ENCODE measurements at places on chromosomes 4 and X. TPM values are rescaled to one million over a fixed set of nuclear protein-coding genes. Genes with fewer than 3 reads are reported as not detected.

Gene CCDC160
- not detected for polyA plus RNA-seq

Gene PCSK1N
- polyA plus RNA-seq: 0.85 TPM

Gene PRPS2
- polyA plus RNA-seq: 50.3 TPM

Gene WDR19
- polyA plus RNA-seq: 13.4 TPM

Gene SPOCK3
- polyA plus RNA-seq: not detected

Gene RNF113A
- polyA plus RNA-seq: 38.4 TPM

Gene USP26
- polyA plus RNA-seq: 0.49 TPM

GRCh38 chrX:40543661-40544328 lies 37.0 kb upstream of the ATP6AP2 start:
- peak; percentile 65 for DNase-seq

- DNase-seq: no peak
Observed at GRCh38 chr4:1168191-1169101, 3.9 kb downstream of the SPON2 start.

GRCh38 chrX:119181491-119181890 lies 53.9 kb upstream of the KIAA1210 start:
- DNase-seq: no peak

DNA sequence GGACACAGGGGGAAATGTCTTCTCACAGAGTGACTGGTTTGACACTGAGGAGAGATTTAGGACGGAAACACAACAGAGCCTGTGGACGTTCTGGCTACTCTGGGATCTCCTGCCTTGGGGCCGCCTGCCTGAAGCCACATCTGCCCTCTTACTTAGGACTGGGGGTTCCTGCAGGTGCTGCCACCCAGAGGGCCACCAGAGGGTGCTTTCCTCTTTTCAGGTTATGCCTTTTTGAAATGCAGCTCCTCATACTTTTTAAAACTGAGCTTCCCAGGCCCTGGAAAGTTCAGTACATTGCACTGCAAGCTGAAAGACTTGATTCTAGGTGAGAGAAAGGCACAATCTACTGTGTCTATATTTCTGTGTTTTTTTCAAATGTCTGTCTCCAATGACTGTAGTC lies 92.2 kb upstream of the PGRMC2 start:
- DNase-seq: peak; percentile 49

GRCh38 chr4:127905029-127905428 lies 24.3 kb downstream of the PLK4 start:
- no peak for DNase-seq

DNA sequence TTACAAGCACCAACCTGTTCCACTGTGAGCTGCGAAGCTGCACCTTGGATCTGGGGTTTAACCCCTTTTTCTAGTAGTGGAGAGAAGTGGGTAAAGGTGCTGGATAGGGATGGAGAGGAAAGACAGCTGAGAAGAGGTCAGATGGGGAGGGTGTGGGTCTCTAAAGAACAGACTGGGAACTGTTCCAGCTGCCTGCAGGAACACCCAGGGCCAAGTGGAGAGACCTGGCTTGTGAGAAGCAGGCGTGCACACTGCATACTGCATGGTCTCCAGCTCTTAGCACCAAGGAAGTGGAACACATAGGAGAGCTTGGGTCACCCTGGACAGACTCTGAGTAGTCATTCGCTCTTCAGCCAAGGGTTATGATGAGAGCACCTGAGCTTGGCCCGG lies 16.1 kb downstream of the BCOR start:
- DNase-seq: no peak

GRCh38 chr4:81257021-81257420 lies 42.0 kb upstream of the PRKG2 start:
- DNase-seq: no peak

GRCh38 chr4:186296481-186296880 lies 30.5 kb downstream of the F11 start:
- no peak for DNase-seq

DNA sequence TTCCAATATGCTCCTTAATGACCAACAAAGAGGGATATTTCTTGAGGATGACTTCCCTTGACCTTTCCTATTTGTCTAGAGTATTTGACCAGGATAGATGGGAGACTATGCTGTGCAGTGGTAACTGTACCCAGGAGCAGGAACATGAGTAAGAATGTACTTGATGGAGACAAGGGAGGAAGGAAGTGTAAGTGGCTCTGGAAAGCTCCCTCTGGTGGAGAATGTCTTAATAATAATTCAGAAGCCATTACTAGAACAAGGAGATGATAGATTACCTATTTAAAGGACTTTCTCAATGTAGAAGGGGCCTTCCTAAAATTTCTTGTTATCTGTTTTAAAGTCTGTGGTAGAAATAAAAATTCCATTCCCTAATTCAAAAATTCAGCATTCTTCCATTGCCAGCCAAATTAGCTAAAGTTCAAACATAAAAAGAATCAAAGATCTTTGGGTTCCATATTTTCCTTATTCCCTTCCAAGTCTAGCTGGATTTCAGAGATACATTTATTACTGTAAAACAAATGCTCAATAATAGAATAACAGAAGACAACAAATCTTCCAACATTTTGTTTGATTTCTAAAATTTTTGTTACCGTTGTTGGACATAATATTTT lies 83.8 kb downstream of the GRID2 start:
- DNase-seq: no peak

DNA sequence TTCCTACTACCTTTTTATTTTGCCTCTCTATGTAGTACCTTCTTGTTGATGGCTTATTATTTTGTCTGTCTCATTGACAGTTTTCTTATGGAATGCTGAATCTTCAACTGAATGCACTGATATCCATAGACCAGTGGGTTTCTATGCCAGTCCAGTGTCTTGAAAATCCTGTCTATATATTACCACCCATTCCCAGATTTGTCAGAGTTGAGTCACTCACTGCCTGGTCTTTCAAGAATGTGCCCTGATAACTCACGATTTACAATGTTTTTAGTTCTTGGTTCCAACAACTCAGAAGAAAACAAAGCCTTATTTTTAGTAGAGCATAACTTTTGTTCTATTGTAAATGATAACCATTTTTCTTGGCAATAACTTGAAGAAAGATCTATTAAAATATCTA lies 606.0 kb upstream of the PITX2 start:
- DNase-seq: no peak

DNA sequence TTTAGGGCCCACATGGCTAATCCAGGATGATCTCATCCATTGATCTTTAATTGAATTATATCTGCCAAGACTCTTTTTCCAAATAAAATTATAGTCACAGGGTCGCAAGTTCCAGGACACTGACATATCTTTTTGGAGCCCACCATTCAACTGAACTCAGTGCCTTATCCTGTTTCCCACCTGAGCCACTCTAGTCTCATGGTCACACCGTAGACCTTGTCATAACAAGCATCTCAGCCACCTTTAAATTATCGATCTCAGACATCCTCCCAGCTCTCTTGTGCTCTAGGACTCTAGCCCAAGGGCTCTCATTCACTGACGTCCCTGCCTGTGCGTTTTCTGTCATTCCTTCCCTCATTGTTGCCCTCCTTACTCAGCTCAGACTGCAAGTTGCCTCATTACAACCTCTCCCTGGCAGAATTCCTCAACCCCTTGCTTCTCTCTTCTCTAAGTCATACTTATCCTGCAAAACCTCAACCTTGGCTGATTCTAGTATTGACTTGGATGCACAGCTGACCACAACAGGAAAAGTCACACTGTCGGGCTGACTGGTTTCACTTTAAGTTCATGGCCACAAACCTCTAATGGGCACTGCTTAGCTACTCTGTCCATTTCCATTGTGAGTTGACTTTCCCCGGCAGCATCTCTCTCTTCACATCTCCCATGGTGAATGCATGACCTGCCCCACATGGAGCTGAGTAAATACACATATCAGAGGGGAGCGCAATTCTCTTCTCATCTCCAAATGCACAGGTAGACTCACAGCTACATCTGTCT lies 91.0 kb upstream of the TRIM2 start:
- no peak for DNase-seq

DNA sequence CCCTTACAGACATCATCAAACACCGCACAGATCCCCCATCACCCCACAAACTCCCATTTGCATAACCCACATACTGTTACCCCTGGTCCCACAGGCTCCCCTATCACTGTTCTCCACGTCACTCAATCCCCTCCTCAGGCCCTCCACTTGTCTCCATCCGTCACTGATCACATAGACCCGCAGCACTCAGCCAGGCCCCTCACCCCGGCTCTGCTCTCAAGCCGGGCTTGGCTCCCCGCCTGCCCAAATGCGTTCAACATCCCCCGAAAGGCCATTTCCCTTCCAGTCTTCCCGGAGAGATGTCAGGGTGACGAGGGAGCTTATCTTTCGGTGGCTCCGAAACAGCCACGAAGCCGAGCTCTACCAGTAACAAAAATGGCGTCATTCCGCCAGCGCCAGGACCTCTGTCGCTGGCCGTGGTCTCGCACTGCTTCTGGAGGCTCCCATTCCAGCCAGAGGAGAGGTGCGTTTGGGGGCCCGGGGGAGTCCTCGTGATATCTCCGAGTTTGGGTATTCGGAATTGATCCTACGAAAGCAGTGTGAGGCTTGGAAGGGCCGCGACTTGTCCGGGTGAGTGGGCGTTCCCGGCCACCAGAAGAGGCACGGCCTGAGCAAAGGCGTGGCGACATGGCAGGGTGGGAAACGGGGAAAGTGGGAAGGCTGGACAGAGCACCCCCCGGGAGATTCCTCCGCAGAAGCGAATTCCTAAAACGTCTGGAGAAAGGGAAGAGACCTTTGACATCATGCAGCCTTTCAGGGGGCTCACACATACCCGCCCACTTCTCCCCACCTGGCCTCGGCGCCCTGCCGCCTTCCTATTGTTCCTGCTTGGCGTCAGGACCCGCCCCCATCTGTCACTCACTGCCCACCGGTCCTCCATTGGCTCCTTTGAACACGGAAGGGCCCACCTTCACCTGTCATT lies at the start of gene ZNF630:
Gene ZNF630, minus strand, starts transcription at position 577 of the 922 bp plus-strand sequence. CDS start 4,754 bp downstream, outside the sequence.
- peak; percentile 44 for DNase-seq

DNA sequence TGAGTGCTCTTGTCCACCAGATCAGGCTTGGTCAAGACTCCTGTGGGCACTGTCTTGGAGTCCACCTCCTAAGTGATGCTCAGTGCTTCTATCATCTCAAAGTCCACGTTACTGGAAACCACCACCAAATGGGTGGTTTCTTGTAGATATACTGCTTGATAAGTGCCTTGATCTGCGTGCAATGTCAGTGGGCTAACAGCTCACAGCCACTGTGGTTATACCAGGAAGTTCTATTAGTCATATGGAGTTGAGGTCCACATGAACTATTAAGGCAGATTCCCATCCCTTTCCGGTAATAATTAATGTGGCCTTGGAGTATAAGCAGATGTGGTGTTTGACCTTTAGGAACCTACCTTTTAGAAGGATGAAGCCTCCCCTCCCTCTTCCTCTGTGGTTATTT lies 161.9 kb downstream of the ZNF518B start:
- DNase-seq: no peak

DNA sequence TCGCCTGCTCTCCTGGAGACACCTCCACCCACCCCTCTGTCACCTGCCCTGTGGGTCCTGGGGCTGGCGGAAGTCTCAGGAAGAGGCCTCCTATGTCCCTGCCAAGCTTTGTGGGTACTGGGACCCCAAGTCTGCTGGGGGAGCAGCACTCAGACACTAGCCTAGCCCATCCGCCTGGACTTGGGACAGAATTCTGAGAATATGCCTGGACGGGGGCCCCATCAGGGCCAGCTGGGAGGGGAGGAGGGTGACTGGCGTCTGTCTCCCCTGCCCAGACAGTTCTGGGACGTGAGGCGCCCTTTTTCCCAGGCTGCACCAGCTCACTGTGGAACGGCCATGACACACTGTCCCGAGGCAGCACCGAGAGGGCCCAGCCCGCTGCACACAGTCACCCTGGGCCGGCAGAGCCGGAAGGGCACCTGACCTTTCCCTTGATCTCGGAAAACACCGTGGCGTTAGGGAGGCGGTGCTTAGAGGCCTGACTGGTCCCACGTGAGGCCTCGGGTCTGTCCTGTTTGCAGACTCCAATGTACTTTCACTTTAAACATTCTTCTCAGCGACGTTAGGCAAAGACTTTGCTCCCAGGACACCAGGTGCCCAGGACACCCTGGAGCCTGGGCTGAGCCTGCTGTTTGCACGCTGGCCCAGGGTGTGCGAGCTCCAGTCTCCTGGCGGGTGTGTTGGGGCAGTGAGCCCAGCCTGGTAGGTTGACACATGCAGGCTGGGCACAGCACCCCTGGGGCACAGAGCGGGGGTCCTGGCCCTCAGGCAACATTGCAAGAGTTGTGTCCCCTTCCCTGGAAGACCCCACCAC lies 700 bp downstream of the SLC26A1 start:
- peak; percentile 84 for DNase-seq

- peak; percentile 41 for DNase-seq
Observed at GRCh38 chr4:114807759-114808404, 209.3 kb downstream of the UGT8 start.
